ENCODE measurements at places on chromosomes 12 and 14. TPM values are rescaled to one million over a fixed set of nuclear protein-coding genes. Genes with fewer than 3 reads are reported as not detected.

SLC39A2 gene
- not detected for total RNA-seq

PGAM5 gene
- total RNA-seq = 26.1 TPM

INHBE gene
- total RNA-seq = 0.73 TPM

IL26 gene
- not detected for total RNA-seq

BCL2L2 gene
- 48.2 TPM for total RNA-seq

CDCA3 gene
- 0.65 TPM for total RNA-seq

MYF5 gene
- not detected for total RNA-seq

TC2N gene
- total RNA-seq = 1.7 TPM

OR6C75 gene
- total RNA-seq = not detected

EXOC3L4 gene
- 0.46 TPM for total RNA-seq

NCKAP5L gene
- 26.5 TPM for total RNA-seq

TAC3 gene
- total RNA-seq = not detected

PRMT5 gene
- total RNA-seq = 40.2 TPM

NPAS3 gene
- total RNA-seq = 4.9 TPM

BCL2L14 gene
- not detected for total RNA-seq

CLEC1B gene
- total RNA-seq = not detected

MANSC1 gene
- total RNA-seq = 9.2 TPM

SMOC1 gene
- 0.22 TPM for total RNA-seq

TSPAN19 gene
- not detected for total RNA-seq

KRT84 gene
- not detected for total RNA-seq

PLBD1 gene
- 33.8 TPM for total RNA-seq

VASH1 gene
- total RNA-seq = 16.4 TPM

BMP4 gene
- total RNA-seq = 6.9 TPM

CYP27B1 gene
- 0.24 TPM for total RNA-seq

OR8S1 gene
- total RNA-seq = not detected

EPS8 gene
- total RNA-seq = 21.2 TPM

BATF gene
- 0.65 TPM for total RNA-seq

OR10G2 gene
- total RNA-seq = not detected

KCNH3 gene
- total RNA-seq = 0.97 TPM

KERA gene
- total RNA-seq = 0.19 TPM

PRH2 gene
- total RNA-seq = not detected

TDRD9 gene
- 3.3 TPM for total RNA-seq

GPR68 gene
- 3.4 TPM for total RNA-seq

SIX6 gene
- not detected for total RNA-seq

Data from cardiac septum (tissue), 1 donor.